Umbilical cord (tissue), 2 donors: ENCODE measurements at places on chromosomes 7 and 10. TPM values are rescaled to one million over a fixed set of nuclear protein-coding genes. Genes with fewer than 3 reads are reported as not detected.

DEPP1 gene
- 11.6 TPM for total RNA-seq

SLC26A4 gene
- total RNA-seq, result 0.24 TPM

TMEM184A gene
- total RNA-seq, result 3.4 TPM

CCDC172 gene
- 2.9 TPM for total RNA-seq

PNLIPRP1 gene
- 2.9 TPM for total RNA-seq

KCNMA1 gene
- 79.2 TPM for total RNA-seq
